ENCODE measurements at places on chromosomes 7 and 10.

- no peak for DNase-seq
Observed at GRCh38 chr7:105790996-105791395, 85.4 kb downstream of the ATXN7L1 start.

- DNase-seq: no peak
Observed at GRCh38 chr7:13457790-13458189, 531.7 kb downstream of the ETV1 start.

- no peak for DNase-seq
Observed at GRCh38 chr10:1047937-1048336, 982 bp downstream of the IDI1 start.

DNA sequence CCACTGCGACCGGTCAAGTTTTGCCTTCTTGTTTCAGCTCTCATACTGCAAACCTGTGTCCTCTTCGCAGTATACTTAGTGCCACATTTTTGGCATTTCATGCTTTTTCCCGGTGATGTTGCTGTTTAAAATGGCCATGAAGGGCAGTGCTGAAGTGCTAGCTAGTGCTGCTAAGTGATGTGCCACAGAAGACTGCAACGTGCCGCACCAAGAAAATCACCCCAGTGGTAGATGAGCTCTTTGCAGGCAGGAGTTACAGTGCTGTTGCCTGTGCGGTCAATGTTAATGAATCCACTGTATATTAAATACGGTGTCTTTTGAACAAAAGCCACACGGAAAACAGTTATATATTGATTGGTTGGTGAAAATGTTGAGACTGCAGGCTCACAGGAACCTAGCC lies 120.3 kb downstream of the ANLN start:
- peak; percentile 28 for DNase-seq

DNA sequence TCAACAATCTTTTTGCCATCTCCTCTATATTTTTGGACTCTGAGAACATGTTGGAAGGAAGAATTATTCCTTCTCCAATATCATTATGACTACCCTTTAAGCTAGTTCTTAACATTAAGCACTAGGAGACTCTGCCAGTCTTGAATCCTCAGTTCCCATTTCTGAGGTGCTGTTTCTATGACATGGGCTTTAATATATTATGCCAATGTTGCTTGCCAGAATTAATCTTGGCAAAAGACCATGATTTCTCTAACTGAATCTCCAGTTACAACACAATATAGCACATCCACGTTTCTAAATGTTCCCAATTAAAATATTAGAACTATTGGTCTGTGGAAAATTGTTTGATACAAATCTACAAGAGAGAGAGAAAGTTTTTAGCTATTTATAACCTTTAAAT lies 250.0 kb downstream of the HGF start:
- DNase-seq: no peak

- no peak for DNase-seq
Observed at GRCh38 chr10:46234431-46235060, 52.3 kb upstream of the ANTXRL start.

DNA sequence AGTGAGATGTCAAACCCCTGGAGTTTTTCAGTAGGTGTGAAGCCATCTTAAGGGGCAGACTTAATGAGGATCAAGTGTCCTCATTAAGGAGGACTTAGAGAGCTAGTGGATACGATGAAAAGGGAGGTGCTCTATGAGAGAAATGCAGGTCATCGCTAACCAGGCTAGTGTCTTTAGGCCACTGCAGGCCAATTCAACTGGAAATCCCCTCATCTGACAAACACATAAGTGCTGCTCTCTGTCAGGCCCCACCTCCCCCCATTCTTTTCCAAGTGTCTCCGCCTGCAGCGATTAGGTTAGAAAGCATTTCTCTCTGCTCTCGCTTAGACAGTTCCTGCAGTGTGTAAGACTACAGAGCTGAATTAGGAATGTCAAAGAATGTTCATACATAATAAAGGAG lies 33.7 kb downstream of the RBM28 start:
- DNase-seq: no peak

GRCh38 chr7:151851145-151851751 lies 25.7 kb downstream of the PRKAG2 start:
- DNase-seq: no peak

- DNase-seq: peak; percentile 36
Observed at GRCh38 chr7:158885624-158886023, 29.3 kb downstream of the DYNC2I1 start.

- no peak for DNase-seq
Observed at GRCh38 chr7:99196536-99197258, 11.2 kb downstream of the KPNA7 start.

GRCh38 chr10:126391192-126391885 lies 3.1 kb upstream of the ADAM12 start:
- no peak for DNase-seq

DNA sequence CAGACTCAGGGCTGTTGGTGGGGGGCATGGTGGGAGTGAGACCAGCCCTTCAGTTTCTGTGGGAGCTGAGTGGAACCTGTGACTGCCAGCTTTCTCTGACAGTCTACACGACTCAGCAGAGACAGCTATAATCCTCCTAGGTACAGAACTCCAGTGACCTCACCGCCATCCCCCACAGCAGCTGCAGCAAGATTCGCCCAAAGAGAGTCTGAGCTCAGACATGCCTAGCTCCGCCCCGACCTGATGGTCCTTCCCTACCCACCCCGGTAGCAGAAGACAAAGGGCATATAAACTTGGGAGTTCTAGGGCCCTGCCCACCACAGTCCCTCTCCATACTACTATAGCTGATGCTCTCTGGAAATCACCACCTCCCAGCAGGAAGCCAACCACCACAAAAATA lies 500.1 kb downstream of the ETV1 start:
- DNase-seq: no peak

- no peak for DNase-seq
Observed at GRCh38 chr10:43260911-43261577, 5.8 kb downstream of the RASGEF1A start.

- DNase-seq: no peak
Observed at GRCh38 chr10:132506711-132507408, 30.7 kb upstream of the INPP5A start.

DNA sequence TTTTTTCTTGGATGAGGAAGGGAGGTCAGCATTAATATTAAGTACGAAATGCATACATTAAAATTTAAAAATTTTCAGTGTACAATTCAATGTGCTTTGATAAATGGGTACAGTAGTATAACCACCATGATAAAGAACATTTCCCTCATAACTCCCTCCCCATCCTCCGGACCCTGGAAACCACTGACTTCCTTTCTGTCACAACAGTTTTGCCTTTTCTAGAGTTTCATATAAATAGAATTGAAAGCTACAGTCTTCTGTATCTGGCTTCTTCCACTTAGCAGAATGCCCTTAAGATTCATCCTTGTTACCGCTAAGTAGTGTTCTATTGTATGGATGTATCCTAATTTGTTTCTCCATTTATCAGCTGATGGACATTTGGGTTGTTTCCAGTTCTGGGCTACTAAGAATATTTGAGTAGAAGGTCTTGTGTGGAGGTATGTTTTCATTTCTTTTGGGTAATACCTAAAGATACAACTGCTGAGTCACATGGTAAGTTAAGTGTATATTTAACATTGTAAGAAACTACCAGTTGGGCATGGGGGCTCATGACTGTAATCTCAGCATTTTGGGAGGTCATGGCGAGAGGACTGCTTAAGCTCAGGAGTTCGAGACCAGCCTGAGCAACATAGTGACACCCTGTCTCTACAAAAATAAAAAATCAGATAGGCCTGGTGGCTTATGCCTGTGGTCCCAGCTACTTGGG lies 30.8 kb downstream of the ABI1 start:
- no peak for DNase-seq

Data from HuH-7 (cell line).